Activated T-helper 1 cell treated with anti-CD3 and anti-CD28 coated beads, Interleukin-2, amount 50 U/mL, for 16 hours (primary cell): ENCODE measurements at places on chromosomes 1 and 21.
A peak's percentile ranks its signal among the peaks of the same experiment; 100 is the strongest.

GRCh38 chr1:201481004-201481380, 12.0 kb upstream of the PHLDA3 start:
- DNase-seq = no peak

GRCh38 chr1:116502671-116503314, 68.0 kb downstream of the CD58 start:
- no peak for DNase-seq

- peak; percentile 63 for DNase-seq
These were observed 34.9 kb upstream of the PPP1R15B start for GRCh38 chr1:204446413-204447111.

- no peak for DNase-seq
These were observed 793.2 kb downstream of the PLA2G4A start for GRCh38 chr1:187621951-187622350.

DNA sequence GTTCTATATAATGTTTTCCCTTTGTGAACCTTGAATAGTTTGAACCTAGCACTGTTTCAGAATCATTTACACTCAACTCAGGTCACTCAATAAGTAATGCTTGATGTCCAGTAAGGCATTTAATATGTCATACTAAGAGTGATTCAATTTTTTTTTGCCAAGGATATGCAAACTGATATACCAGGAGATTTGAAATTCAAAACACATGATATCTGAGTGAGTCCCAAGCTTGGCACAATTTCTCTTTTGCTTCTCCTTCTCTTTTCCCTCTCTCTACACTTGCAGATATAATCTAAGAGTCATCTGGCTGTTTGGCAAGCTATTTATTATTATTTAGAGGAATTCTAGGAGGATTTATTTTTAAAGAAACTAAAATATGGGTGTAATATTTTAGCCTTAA, 61.6 kb upstream of the SPAG17 start:
- no peak for DNase-seq

DNA sequence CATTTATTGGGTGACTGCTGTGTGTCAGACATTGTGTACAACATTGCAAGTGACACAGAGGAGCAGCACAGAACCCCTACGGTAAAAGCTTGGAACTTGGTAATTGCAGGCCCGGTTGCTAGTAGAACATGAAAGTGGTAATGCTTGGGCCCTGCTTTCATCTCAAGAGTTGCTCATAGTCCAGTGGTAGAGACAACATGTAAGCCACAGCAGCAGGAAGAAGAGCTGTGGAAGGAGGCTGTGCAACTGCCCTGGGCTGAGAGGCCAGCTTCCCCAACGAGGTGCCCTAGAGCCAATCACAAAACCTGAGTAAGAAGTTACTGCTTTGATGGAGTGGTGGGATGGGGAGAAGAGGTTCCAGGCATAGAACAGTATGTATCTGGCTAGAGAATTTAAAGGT, 18.4 kb downstream of the CNIH4 start:
- no peak for DNase-seq

DNA sequence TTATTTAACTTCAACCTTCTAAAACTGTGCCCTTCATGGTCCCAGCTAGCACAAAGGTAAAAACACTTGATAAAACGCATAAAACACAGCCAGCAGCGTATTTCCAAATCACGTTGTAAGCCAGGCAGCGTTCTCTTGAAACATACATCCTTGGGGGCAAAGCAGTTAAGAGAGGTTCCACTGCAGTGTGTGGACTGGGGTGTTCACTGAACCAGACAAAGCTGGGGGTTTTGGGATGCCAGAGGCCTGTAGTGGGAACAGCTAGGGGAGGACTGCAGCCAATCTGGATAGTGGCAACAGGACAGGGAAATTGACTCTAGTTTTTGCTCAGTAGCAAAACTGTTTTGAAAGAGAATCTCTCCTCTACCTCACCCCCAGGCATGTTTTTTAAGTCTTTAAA, 21.5 kb upstream of the ATP5PO start:
- no peak for DNase-seq

- no peak for DNase-seq
These were observed 118.7 kb downstream of the GLIS1 start for GRCh38 chr1:53620061-53620855.

DNA sequence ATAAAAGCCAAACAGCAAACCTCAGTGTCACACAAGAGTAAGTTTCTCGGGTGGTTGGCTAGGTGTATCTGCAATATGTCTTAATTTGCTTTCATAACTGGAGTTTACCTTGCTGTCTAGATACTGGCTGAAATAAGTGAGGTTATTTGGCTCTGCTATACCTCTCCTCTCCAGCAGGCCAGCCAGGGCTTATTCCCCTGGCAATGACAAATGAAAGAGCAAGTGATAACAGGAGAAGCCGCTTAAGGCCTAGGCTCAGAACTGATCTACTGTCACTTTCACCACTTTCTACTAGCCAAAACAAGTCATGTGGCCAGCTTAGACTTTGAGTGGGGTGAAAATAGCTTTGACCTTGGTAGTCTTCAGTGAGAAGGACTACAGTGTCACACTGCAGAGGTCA, 4.8 kb upstream of the RPE65 start:
- no peak for DNase-seq

GRCh38 chr1:209379280-209379679, 204.2 kb upstream of the CAMK1G start:
- no peak for DNase-seq
